ENCODE measurements at places on chromosomes 1 and 21.

- no peak for DNase-seq
These were observed 30.7 kb downstream of the VASH2 start for GRCh38 chr1:212981025-212981495.

DNA sequence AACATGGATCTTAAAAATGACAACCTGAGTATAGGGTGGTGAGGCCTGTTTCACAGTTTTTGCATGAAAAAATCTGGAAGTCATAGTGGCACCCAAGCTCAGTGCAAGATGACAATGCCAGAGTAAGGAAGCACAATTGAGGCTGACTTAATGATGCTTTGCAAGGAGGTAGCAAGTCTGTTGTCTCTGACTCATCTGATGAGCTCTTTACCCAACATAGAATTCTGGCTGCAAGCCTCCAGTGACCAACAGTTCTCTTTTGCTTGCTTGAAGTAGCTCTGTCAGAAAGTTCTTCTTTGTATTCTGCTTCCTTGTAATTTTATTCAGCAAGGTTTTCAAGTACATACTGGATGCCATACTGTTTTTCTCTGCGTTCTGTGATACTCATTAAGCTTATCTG is 117.1 kb downstream of the FOXD2 start:
- DNase-seq: no peak

DNA sequence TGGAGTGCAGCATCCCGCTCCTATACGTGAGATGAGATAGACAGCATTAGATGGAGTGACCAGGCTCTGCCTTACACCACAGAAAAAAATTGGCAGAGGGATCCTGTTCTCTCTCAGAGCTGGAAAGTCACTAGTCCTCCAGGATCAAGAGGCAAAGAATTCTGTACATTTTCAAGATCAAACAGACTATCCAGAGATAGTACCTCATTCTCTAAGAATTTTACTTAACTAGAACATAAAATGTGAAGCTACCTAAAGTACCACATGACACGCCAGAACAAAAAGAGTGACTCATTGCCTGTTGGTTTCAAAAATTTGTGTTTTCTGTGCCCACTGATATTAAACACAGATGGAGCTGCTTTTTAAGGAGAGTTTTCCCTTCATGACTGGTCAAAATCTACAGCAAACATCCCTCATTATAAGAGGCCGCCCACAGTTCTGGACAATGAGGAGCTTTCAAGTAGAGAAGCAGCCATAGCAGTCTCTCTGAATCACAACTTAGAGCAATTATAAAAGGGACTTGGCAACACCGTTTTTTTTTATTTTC is 32.3 kb downstream of the CD160 start:
- DNase-seq: no peak

GRCh38 chr1:235341334-235341733 is 13.0 kb downstream of the GGPS1 start:
- no peak for DNase-seq

Data from cortex of kidney (tissue), 1 donor.